ENCODE measurements at places on chromosomes 5 and 9.

DNA sequence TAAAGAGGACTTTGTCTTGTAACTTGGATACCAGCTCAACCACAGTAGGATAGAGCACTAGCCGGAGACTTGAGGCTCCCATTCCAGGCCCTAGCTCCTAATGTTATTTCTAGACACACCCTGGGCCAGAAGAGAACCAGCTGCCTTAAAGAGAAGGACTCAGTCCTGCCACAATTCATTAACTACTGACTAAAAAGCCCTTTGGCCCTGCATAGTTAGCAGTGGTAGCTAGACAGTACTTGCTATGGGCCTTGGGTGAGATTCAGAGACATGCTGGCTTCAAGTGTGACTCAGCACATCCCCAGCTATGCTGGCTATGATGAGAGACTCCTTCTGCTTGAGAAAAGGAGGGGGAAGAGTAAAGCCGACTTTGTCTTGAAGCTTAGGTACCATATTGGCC lies 47.3 kb downstream of the TMEM167A start:
- no peaks in the 10 kb centered on the region for H3K36me3 ChIP-seq
- H3K27ac ChIP-seq, result no peak overlapping the region
- no peak overlapping the region for H3K4me3 ChIP-seq
- H3K4me1 ChIP-seq, result peaks cover 25% of the 10 kb centered on the region

DNA sequence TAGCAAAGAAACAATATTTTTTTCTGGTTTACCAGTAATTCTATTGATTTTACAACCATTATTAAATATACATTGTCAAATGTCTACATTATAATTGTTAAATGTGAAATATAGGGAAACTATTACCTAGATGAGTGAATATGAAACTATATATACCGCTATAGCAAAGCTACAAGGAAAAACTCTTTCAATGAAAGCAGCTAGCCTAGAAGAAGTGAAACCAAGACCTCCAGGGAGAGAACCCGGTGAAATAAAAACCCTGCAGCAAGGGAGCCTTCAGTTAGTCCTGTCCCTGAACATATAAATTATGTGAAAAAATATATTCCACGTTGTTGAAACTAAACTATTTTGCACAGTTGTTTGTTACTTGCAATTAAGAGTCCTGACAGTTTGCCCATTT lies 913.1 kb downstream of the EFNA5 start:
- H3K36me3 ChIP-seq, result no peaks in the 10 kb centered on the region
- DNase-seq, result no peak
- H3K4me3 ChIP-seq, result no peak overlapping the region
- H3K4me1 ChIP-seq, result no peaks in the 10 kb centered on the region
- no peaks in the 10 kb centered on the region for H3K27me3 ChIP-seq

DNA sequence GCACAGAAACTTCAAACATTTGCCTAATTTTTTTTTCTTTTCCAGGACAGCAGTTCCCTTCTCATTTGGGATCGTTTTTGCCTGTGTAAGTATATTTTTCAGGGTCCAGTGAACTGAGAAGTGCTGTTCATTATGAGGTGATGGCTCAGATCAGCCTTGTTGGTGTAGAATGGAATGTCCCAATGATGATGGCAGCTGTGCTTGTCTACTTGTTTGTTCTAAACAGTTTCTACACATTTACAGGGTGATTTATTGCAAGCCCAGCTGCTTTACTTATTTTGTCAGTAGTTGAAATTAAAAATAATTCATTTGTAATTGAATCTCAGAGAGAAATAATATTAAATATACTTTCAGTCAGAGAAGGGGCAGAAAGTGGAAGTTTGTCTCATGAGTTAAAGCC lies 337.6 kb upstream of the SEMA6A start:
- no peak overlapping the region for H3K4me3 ChIP-seq
- no peaks in the 10 kb centered on the region for H3K4me1 ChIP-seq
- no peaks in the 10 kb centered on the region for H3K27me3 ChIP-seq
- no peaks in the 10 kb centered on the region for H3K36me3 ChIP-seq
- H3K27ac ChIP-seq, result no peak overlapping the region
- DNase-seq, result no peak

- H3K4me3 ChIP-seq, result no peak overlapping the region
- H3K36me3 ChIP-seq, result peaks cover 6% of the 10 kb centered on the region
- no peaks in the 10 kb centered on the region for H3K27me3 ChIP-seq
- H3K4me1 ChIP-seq, result peaks cover 24% of the 10 kb centered on the region
- no peak overlapping the region for H3K27ac ChIP-seq
Measured at GRCh38 chr5:38531518-38531917, 24.9 kb downstream of the LIFR start.

DNA sequence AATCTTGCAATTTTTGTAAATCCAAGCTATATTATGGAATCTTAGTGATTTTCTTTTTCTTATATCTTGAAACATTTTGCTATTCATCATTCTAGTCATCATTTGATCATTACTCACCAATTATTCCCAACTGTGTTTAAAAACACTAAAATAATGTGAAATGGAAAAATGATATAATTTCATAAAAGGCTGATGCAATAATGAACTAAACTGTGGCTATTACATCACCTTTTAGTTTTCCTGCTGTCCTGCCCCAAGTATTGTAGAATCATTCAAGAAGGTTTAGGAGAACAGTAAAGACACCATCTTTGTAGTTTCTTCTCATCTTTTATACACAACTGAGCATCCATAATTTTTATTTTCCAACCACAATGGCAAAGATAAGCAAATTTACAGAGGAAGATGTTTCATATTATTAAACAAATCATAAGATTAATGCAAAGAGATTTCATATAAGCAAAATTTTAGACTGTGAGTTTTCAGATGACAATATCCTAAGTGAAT lies 431.0 kb upstream of the SLC30A5 start:
- H3K27ac ChIP-seq, result no peak overlapping the region
- H3K36me3 ChIP-seq, result no peaks in the 10 kb centered on the region
- no peak for DNase-seq

- no peak overlapping the region for H3K4me3 ChIP-seq
- no peaks in the 10 kb centered on the region for H3K4me1 ChIP-seq
- no peaks in the 10 kb centered on the region for H3K27me3 ChIP-seq
- no peaks in the 10 kb centered on the region for H3K36me3 ChIP-seq
- no peak for DNase-seq
Measured at GRCh38 chr5:58116346-58116745, 343.5 kb downstream of the PLK2 start.

DNA sequence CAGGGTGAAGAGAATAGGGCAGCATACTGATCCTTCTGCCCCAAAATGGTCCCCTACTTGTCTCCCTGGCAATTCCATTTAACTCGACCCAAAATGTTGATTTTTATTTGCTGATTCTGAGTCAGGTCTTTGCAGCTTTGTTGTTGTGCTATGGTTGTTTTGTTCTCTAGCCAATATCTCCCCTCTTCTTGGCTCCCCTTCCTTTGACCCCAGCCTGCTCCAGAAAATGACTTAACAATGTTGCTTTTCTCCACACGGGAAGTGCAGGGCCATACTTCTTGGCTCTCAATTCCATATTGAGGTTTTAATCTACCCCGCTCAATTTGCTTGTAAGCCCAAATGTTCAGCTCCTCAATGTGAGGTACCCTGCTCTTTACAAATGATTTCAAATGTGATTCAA lies 330.0 kb downstream of the RASEF start:
- H3K4me1 ChIP-seq, result peaks cover 8% of the 10 kb centered on the region
- H3K27me3 ChIP-seq, result no peaks in the 10 kb centered on the region
- no peak overlapping the region for H3K27ac ChIP-seq
- DNase-seq, result no peak
- H3K4me3 ChIP-seq, result no peak overlapping the region

DNA sequence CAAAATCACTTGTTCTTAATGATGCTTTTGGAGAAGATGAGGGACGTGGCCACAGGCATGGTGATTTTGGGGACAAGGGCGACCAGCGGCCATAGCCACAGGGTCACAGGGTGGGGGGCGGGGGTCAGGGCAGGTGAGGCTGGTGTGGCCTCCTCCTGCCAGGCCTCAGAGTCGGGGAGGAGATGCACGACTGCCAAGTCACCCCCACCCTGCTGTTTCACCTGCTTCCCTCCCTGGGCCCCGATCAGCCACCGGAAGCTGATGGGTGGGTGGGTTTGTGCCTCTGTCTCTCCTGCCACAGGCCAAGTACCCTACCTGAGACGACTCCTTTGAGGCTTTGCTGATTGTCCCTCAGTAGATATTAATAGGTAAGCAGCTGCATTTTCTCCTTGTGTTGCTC lies 199.3 kb downstream of the PAX5 start:
- peaks cover 9% of the 10 kb centered on the region for H3K4me1 ChIP-seq
- no peak overlapping the region for H3K27ac ChIP-seq
- no peaks in the 10 kb centered on the region for H3K27me3 ChIP-seq
- no peaks in the 10 kb centered on the region for H3K36me3 ChIP-seq

- H3K27ac ChIP-seq, result no peak overlapping the region
- peaks cover 27% of the 10 kb centered on the region for H3K36me3 ChIP-seq
- no peak overlapping the region for H3K4me3 ChIP-seq
Measured at GRCh38 chr5:14364576-14365472, 216.8 kb upstream of the OTULINL start.
